ENCODE measurements at places on chromosomes 16 and 17.

GRCh38 chr16:73737637-73738036, 559.0 kb upstream of the PSMD7 start:
- no peak for DNase-seq

- no peak for DNase-seq
Observed at GRCh38 chr17:39872751-39873150, 4.7 kb downstream of the ZPBP2 start.

DNA sequence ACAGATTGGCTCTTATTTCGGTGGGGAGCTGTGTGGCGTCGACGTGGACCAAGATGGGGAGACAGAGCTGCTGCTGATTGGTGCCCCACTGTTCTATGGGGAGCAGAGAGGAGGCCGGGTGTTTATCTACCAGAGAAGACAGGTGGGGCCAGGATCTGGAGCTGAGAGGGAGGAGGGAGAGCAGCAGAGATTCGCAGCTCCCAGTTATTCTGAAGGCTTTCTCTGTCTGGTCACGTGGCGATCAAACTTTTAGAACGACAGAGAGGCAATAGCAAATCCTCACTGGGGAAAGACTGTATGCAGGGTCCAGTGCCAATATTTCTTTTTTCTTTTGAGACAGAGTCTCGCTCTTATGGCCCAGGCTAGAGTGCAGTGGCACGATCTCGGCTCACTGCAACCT, 22.2 kb downstream of the ITGAL start:
- DNase-seq, result no peak

DNA sequence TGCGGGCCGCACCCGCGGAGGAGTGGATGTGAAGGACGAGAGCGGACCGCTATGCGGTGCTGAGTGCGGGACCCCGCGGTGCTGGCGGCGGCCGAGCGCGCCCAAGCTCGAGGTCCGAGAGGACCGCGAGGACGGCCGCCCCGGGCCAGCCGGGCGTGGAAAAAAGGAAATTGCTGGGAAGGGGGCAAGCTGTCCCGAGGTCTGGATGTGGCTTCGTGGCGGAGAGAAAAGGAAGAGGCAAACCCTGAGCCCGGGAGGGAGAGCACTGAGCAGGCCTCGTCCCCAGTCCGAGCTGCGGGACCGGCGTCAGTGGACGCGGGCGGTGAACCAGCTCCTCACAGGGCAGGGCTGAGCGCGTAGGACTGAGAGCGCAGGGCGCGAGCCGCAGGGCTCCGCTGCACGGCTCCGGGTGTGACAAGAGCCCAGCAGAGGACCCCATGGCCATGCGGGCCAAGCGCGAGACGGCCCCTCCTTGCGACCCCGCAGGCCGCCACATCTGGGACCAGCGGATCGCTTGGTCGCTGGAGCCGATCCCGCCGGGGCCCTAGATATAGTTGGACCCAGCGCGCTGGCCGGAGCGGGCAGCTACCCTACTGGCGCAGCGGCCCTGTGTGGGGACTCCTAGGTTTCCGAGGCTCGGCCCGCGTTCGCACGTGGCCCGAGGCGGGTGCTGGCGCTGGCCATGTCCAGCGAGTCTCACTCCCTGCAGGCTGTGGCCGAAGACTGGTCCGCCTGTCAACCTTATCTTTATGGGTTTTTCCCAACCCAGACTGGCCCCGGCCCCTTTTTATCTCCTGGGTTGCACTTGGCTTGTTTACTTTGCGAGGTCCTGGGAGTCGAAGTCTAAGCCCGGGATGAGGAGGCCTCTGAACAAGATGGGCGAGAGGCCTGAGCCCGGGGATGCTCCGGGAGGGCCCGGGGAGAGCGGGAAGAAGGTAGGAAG, 2.4 kb downstream of the TBX4 start:
- peak; percentile 55 for DNase-seq

GRCh38 chr16:54359081-54359480, 72.5 kb upstream of the IRX3 start:
- no peak for DNase-seq

DNA sequence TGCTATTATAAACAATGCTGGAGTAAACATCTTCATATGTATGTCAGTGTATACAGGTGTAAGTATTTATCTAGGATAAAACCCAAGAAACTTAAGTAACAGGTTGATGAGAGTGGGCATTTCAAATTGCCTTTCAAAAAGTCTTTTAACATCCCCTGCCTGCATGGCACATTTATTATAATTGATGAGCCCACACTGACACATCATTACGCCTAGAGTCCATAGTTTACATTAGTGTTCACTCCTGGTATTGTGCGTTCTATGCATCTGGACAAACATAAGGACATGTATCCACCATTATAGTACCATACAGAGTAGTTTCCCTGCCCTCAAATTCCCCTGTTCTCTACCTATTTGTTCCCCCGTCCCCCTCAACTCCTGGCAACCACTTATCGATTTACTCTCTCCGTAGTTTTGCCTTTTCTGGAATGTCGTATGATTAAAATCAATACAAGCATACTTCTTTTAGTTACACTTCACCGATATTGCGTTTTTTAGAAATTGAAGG, 53.7 kb downstream of the NACA2 start:
- no peak for DNase-seq

- DNase-seq, result peak; percentile 64
Observed at GRCh38 chr17:77349976-77350830, 209.4 kb downstream of the SEC14L1 start.

- DNase-seq, result no peak
Observed at GRCh38 chr16:68700831-68701230, 36.3 kb upstream of the CDH1 start.

DNA sequence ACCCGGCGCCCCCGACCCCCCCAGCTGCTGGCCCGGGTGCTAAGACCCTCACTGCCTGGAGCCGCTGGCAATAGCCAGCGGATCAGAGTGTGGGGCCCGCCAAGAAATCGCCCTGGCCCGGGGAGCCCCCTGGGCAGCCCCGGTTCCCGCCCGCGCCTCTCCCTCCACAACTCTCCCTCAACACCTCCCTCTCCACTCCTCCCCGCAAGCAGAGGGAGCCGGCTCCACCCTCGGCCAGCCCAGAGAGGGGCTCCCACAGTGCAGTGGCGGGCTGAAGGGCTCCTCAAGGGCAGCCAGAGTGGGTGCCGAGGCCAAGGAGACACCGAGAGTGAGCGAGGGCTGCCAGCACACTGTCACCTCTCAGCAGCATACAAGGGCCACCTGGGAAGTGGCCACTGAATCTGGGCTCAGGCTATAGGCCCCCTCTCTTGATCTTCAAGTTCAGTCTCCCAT, 385.5 kb downstream of the SEC14L1 start:
- DNase-seq, result peak; percentile 36

DNA sequence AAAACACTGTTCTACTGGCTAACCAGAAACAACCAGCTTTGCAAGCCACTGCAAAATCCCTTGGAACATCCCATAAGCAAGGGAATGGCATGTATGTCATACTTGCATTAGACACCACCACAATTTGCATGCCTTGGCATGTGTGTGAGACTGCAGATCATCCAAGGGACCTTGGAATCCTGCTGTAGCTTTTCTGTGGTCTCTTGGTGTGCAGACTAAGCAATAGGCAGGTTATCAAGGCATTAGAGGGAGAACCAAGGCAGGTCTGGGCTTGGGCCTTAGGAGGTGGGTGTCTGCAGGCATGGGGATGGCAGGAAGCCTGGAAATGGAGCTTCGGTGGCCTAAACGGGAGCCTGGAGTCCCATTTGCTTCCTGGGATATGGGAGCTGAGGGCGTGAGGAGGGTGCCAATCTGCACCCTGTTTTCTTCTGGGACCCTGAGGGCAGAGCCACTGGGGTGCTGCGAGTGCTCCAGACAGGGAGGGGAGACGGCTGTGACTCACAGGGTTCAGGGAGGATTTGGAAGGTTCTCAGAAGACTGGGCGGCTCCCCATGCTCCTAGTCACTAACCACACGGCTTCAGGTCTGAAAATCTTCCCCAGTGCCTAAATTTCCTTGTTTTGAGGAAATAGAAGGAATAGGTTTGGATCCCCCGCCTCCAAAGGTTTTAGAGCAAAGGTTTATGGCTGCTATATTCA, 36.6 kb downstream of the FAM20A start:
- DNase-seq, result no peak

- DNase-seq, result no peak
Observed at GRCh38 chr16:24396350-24397271, 140.5 kb downstream of the CACNG3 start.

- no peak for DNase-seq
Observed at GRCh38 chr16:49592546-49593423, 219.2 kb downstream of the C16orf78 start.

GRCh38 chr17:51951741-51952140, 206.8 kb downstream of the CA10 start:
- no peak for DNase-seq

DNA sequence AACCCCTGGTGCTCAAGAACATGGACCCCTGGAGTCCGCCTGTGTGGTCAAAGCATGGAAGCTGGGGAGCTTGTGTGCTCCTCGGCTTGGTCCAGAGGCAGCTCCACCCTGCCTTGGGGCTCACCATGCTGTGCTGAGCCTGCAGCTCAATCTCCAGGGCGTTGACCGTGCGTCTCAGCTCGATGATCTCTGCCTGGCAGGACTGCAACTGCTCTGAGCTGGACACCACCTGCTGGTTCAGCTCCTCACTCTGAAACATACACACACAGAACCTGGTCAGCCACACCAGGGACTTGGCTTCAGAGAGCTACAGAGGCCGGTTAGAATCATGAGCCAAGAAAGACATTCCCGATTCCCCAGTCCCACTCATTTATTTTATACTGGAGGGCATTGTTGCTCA, 2.7 kb downstream of the KRT35 start:
- no peak for DNase-seq

- no peak for DNase-seq
Observed at GRCh38 chr17:74343526-74344284, 17.7 kb downstream of the KIF19 start.

GRCh38 chr16:62738666-62739460, 702.6 kb upstream of the CDH8 start:
- DNase-seq, result no peak
